ENCODE measurements at places on chromosomes 6 and 20.

DNA sequence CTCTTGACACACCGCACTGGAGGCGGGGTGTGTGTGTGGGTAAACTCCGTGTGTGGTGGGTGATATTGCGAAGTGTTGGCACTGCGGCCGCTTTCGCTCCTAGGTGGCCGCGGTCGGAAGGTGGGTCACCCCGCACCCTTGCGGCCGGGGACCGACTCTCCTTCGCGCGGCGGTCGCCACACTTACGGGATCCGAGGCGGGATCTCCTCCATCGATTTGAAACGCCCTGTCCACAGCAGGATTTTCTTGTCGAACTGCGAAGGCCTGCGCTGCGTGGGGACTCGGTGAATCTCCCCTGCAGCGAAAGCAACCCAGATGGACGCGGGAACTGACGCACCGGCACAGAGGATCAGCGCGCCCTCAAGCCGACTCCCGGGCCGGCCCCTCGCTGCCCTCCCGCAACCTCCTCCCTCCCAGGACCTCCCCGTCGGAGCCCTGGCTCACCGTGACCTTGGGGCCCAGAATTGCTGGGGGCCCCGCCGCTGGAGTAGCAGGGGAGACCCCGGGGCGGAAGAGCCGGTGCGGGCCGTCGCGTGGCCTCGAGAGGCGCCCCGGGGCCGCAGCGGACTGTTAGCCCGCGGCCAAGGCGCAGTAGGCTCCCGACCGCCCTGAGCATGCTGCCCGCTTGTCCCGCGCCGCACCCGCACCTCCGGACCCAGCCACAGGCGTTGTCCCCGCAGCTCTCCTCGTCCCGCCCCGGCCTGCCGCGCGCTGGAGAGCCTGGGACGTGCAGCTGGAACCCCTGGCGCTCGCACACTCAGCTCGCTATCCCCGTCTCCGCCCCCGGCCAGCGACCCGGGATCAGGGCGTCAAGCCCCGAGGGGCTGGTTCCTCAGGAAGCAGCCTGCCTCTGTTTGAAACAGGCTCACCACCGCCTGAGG is at the start of gene FAM162B:
FAM162B (minus strand) TSS at position 759 of the 881 bp plus-strand sequence; CDS start at position 616, 143 bp downstream.
- DNase-seq: no peak

DNA sequence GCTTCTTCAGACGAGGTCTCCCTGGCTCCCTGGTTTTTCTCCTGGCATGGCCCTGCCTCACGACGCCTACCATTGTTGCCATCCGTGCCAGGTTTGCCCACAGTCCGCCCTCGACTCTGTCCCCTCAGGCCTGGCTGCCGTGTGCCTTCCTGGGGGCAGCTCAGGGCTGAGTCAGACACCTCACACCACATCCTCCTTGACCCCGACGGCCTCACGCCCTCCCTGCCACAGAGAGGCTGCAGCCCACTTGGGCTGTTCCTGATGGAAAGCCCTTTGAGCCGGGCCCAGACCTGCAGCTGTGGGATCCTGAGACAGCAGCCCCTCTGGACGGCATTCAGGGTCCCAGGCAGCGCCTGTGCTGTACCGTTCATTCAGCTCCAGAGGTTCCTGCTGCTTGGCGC is 108.3 kb downstream of the PSMB1 start:
- no peak for DNase-seq

DNA sequence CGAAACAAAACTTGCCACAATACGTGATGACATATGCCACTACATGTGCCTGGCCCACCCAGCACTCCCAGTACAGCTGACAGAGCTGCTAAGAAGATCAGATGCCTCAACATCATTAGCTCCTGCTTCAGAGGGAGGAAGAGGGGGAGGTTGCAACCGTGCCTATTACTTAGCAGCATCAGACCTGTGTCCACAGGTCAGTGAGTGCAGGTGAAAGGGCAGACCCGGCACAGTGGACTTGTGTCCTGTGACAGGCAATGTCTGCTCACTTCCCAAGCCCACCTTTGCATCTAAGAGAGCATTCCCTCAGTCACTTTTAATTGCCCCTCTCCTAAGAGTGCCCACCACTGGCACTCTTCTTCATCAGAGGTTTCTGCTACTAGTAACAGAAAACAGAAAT is 9.4 kb upstream of the COL12A1 start:
- no peak for DNase-seq

DNA sequence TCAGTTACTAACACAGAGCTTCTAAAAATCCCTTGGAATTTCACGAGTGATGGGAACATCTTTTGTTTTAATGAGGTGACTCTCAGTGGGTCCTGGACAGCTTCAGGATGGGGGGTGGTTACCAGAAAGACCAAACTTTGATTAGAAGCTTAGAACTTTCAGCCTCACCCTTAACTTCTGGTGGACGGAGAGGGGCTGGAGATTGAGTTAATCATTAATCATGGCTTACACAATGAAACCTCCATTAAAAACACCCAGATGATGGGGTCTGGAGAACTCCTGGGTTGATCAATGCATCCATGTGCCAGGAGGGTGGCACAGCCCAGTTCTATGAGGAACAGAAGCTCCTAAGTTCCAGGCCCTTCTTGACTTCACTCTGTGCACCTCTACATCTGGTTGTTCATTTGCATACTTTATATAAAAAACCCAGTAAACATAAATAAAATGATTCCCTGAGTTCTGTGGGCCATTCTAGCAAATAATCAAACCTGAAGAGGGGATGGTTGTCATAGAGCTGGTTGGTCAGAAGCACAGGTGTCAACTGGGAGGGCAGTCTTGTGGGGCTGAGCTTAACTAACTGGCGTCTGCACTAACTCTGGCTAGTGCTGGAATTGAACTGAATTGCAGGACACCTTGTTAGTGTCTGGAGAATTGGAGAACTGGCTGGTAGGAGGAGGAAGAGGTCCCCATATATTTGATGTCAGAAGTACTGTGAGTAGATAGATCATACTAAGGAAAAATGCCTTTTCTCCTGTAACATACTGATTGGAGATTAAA is 10.3 kb downstream of the RMND1 start:
- no peak for DNase-seq

- no peak for DNase-seq
These were observed 17.1 kb upstream of the FAM135A start for GRCh38 chr6:70396163-70396562.

DNA sequence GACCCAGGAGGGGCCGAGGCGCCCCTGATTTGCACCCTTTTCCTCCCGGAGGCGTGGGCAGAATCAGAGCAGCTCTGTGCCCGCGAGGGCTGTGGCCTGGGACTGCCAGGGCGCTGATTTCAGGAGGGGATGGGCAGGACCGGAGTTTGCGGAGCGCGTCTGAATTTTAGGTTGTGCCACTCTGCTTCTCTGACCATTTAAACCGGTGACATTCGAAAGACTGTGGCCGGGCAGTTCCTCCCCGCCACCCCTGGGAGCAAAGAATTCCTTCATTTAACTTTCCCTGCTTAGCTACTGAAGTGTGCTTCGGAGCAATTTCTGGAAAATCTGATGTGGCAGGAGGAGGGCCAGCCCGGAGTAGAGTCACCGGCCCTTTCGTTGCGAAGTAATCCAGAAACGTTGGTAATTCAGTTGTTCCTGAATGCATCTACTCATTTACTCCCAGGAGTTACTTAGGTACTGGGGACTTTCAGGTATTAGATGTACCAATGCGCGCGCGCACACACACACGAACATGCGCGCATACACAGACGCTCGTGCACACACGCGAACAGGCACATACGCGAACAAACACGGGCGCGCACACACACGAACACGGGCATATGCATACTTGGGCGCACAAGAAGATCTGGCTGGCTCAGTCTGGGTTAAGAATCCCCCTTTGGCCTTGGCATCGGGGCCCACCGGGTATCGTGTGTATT is 568 bp downstream of the CCDC170 start:
- DNase-seq: no peak

DNA sequence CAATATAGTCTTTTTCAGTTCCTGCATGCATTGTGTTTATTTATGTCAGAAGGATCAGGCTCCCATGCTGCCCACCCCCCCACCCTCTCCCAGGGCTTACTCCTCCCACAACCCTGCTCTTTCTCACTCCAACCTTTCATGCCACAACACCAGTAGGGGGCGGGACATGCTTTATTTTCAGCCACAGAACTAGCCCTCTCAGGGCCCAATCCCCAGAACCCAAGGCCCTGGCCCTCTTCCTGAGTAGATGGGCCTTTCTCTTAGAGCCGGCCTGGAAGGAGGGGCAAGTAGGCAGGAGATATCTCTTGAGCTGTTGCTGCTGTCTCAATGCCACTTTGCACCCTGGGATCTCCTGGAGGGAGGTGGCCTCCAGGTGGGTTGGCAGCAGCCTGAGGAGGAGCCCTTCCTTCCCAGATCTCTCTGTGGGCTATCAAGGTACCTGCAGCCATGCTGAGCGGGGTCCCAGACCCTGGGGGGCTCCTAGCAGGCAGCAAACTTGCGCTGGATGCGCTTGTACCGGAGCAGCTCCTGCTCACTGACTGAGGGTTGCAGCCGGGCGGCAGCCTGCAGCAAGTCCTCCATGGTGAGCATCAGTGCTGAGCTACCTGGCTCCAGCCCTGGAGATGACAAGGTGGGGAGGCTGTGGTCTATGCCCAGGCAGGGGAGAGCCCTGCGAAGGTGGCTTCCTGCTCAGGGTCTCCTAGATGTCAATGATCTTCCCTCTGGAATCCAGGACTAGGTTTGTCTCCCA is 3.5 kb downstream of the GNMT start:
- DNase-seq: peak; percentile 46

- no peak for DNase-seq
These were observed 118.9 kb downstream of the BACH2 start for GRCh38 chr6:90177544-90178383.

GRCh38 chr20:61604549-61604948 is 352.5 kb downstream of the CDH4 start:
- DNase-seq: no peak

- no peak for DNase-seq
These were observed 30.9 kb downstream of the LBP start for GRCh38 chr20:38377039-38377685.

DNA sequence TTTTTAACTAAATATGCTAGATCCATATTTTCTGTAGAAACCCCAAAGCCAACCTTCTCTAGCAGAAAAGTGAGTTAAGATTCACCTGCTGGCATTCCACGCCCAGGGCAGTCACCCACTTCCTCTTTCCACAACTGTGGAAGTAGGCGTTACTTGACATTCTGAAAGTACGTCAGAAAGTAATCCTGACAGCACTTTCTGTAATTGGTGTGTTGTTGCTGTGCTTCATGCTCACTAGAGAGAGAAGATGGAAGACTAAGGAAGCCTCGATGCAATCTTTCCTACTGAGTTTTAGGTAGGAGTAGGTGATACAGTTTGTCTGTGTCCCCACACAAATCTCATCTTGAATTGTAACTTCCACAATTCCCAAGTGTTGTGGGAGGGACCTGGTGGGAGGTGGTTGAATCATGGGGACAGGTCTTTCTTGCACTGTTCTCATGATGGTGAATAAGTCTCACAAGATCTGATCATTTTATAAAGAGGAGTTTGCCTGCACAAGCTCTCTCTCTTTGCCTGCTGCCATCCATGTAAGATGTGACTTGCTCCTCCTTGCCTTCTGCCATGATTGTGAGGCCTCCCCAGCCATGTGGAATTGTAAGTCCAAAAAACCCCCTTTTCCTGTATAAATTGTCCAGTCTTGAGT is 101.1 kb downstream of the MAP3K7 start:
- DNase-seq: no peak

- DNase-seq: no peak
These were observed 61.3 kb downstream of the BMP6 start for GRCh38 chr6:7787137-7787608.

DNA sequence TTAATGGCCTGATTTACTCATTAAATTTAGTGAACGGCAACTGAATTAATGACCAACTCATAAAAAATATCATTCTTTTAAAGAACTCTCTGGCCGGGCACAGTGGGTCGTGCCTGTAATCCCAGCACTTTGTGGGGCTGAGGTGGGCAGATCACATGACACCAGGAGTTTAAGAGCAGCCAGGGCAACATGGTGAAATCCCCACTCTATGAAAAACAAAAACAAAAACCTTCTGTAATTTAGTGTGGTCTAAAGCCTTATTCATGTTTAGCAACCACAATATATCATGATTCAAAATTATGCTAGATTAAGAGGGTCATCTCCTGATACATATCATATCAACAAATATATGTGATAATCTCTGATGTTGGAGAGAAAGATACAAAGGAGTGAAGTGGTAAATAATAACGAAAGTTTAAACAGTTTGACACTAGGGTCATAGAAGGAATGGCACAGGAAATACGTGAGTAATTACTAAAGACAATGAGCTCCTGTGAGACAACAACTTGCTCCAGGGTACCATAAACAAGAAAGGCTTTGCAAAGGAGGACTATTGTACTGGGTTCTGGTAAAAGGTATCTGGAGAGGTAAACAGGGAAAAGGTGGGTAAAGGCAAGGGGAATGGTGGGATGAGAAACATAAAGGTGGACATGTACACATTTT is 5.7 kb downstream of the ELOVL4 start:
- DNase-seq: no peak

DNA sequence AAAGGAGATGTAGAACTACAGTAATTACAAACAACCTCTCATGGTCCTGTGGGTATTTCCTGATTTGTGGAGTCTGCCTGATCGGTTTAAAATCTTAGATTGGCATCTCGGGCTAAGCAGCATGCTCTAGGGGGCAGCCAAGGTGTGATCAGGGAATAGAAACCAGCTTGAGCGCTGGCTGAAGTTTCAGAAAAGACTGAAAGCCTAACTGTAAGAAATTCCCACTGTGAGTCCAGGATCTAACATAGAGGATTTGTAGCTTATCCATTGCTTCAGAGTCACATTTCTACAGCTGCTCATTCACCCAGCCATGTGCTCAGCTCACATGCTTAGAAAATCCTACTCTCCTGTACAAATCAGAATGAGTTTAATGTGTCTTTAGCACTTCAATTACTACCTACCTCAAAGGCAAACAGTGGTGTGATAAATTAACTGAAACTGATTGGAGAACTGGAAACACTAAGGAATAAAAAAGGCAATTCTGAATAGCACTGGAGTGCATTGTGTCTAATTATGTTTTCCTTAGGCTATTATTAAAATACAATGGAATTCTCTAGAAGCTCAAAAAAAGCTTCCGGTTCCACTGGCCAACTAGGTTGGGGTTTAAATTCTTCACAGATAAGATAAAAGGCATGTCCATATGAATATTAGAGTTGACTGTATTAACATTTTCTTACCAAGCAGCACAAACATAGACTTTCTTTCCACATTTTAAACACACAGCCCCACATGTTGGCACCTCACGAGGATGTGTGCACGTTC is 73.8 kb upstream of the MPC1 start:
- DNase-seq: no peak

- no peak for DNase-seq
These were observed 159.8 kb upstream of the ARID1B start for GRCh38 chr6:156617376-156617775.

- DNase-seq: no peak
These were observed 50.3 kb upstream of the IL20RA start for GRCh38 chr6:137095093-137095492.

GRCh38 chr6:11536795-11537194 is 754 bp upstream of the TMEM170B start:
- no peak for DNase-seq

- no peak for DNase-seq
These were observed 831.8 kb downstream of the EPHA7 start for GRCh38 chr6:92587525-92587924.

All from T-helper 1 cell (primary cell).